ENCODE measurements at places on chromosomes 12 and 14.

DNA sequence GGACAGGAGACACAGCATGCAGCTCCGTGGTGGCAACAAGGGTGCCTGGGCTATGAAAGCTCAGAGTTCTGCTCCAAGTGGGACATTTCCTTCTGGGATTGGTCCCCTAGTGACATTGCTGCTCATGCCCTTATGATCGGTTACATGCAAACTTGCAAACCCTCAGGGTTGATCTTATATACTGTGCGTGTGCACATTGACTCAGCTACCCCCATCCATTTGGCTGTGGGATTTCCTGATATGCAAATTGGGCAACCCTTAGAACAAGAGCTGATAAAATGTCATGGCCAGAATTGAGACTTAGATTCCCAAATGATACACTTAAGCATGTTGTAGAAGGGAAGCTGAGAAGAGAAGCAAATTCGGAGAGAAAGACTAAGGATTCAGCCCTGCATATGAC, 72.8 kb upstream of the BDKRB2 start:
- DNase-seq: no peak

- no peak for DNase-seq
These were observed 2.4 kb downstream of the DHRS2 start for GRCh38 chr14:23638414-23639047.

DNA sequence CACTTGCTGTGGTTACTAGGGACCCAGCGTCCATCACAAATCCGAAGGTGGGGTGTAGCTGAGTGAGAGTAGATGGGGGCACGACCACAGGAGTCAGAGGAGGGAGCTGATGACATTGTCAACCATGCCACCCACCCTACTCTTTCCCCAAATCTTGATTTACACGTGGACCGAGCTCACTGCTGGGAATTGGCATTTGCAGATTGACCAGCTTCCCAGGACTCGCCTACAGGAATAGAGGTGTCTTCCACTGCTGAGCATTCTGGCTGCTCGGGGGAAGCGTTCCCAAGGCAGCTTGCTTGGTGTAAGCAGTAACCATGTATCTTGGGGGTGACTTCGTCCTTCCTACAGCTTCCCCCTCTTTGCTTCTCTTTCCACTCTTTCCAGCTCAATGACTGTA, 353 bp upstream of the PTPRR start:
- no peak for DNase-seq

- no peak for DNase-seq
These were observed 104.1 kb downstream of the LMNTD1 start for GRCh38 chr12:25449007-25449406.

- DNase-seq: no peak
These were observed 148.3 kb downstream of the KCNA5 start for GRCh38 chr12:5191803-5192538.

- DNase-seq: no peak
These were observed 33.2 kb upstream of the PRKAB1 start for GRCh38 chr12:119634743-119635142.

GRCh38 chr12:82841487-82841904, 154.8 kb downstream of the TMTC2 start:
- no peak for DNase-seq

DNA sequence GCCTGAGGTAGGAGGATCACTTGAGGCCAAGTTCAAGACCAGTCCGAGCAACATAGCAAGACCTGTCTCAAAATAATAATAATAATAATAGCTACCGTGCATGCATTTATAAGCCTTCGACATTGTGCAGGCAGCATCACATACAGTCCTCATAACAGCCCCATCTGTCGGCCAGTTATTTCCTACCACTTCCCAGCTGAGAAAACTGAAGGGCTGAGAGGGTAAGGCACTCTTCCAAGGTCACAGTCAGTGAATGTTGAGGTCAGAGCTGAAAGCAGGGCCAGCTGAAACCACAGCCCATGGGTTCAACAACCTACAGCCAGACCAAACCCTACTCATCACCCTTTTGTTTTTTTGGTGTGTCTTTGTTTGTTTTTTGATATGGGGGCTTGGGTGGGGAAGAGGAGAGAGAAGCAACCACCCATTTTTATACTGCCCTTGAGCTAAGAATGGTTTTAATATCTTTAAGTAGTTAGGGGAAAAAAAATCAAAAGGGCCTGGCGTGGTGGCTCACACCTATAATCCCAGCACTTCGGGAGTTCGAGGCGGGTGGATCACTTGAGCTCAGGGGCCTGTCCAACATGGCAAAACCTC, 16.8 kb upstream of the ITPK1 start:
- no peak for DNase-seq

GRCh38 chr12:108270035-108270848, 68.9 kb downstream of the CMKLR1 start:
- DNase-seq: no peak

DNA sequence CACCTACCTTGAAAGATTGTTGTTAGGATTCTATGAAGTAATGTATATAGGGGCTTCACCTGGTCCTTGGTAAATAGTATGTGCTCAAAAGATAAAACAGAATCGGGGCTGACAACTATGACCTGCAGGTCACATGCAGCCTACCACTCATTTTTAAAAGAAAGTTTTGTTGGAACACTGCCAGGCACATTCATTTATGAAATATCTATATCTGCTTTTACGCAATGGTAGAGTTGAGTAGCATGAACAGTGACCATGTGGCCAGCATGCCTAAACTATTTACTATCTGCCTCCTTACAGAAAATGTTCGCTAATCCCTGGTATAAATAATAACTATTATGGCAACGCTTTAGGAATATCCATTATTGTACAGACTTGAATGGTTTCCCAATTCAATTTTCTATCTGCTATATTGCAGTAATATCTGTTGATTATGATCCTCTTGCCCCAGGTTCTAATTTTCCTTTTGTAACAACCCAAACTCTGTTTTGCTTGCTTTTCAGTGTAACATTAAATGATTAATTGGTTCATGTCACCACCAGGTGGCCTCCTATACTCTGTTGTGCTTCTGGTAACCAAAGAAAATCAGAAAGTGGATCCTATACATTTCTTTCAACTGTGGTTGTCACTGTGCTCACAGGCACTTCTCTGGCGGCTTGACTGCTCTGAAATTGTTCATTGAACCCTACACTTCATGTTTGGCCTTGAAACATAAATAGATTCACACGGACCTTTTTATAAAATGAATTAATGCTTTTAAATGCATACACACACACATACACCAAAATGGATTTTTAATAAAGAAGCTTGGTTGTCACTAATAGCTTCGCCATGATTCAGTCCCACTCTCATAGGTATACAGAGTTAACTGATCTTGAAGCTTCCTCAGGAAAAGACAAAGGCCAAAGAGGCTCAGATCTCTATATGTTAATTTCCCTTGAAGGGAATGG, 227.7 kb upstream of the NPAS3 start:
- peak; percentile 6 for DNase-seq

GRCh38 chr14:23537351-23538049, 14.1 kb downstream of the ZFHX2 start:
- no peak for DNase-seq

DNA sequence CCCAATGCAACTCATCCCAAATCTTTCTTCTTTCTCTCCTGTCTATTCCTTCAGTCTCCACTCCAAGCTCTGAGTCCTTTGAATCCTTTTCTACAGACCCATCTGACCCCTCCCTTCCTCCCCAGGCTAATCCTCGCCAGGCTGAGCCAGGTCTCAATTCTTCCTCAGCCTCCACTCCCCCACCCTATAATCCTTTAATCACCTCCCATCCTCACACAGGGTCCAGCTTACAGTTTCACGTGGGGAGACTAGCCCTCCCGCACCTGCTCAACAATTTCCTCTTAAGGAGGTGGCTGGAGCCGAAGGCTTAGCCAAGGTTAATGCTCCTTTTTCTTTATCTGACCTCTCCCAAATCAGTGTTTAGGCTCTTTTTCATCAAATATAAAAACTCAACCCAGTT, 63.8 kb downstream of the MOK start:
- DNase-seq: no peak

GRCh38 chr14:92619671-92620456, 106.3 kb downstream of the RIN3 start:
- no peak for DNase-seq

GRCh38 chr14:87349921-87350320, 643.1 kb downstream of the GALC start:
- no peak for DNase-seq

GRCh38 chr14:54338696-54339317, 58.0 kb upstream of the CDKN3 start:
- DNase-seq: peak; percentile 55

GRCh38 chr12:75842090-75842489, 189.5 kb downstream of the PHLDA1 start:
- DNase-seq: no peak

- DNase-seq: no peak
These were observed 1.9 kb downstream of the IFNG-AS1 start for GRCh38 chr12:67991158-67991557.

DNA sequence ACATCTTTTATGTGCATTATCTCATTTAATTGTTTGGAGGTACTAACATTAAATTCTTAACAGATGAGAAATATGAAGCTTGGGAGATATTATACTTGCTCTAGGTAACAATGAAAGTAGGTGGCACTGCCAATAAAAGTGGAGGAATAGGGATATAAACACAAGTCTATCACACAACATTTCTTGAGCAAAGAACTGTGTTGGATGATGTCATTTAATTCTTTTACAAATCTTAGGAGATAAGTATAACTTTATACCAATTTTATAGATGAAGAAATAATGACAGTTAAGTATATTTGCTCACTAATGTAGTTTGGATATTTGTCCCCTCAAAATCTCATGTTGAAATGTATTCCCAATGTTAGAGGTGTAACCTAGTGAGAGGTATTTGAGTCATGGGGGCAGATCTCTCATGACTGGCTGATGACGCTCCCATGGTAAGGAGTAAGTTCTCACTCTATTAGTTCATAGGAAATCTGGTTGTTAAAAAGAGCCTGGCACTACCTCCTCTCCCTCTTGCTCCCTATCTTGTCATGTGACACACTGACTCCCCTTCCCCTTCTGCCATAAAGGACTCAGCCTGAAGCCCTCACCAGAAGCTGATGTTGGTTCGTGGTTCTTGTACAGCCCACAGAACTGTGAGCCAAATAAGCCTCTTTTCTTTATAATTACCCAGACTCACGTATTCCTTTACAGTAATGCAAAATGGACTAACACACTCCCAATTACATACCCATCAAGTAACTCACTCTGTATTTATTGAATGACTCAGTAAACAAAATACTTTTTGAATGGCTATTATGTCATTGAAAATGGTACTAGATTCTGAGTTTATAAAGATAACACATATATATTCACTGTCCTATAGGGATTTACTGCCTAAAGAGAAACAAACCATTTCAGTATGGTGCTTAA, 146.8 kb upstream of the KITLG start:
- DNase-seq: no peak

- no peak for DNase-seq
These were observed 11.7 kb upstream of the CCDC177 start for GRCh38 chr14:69586404-69586803.

DNA sequence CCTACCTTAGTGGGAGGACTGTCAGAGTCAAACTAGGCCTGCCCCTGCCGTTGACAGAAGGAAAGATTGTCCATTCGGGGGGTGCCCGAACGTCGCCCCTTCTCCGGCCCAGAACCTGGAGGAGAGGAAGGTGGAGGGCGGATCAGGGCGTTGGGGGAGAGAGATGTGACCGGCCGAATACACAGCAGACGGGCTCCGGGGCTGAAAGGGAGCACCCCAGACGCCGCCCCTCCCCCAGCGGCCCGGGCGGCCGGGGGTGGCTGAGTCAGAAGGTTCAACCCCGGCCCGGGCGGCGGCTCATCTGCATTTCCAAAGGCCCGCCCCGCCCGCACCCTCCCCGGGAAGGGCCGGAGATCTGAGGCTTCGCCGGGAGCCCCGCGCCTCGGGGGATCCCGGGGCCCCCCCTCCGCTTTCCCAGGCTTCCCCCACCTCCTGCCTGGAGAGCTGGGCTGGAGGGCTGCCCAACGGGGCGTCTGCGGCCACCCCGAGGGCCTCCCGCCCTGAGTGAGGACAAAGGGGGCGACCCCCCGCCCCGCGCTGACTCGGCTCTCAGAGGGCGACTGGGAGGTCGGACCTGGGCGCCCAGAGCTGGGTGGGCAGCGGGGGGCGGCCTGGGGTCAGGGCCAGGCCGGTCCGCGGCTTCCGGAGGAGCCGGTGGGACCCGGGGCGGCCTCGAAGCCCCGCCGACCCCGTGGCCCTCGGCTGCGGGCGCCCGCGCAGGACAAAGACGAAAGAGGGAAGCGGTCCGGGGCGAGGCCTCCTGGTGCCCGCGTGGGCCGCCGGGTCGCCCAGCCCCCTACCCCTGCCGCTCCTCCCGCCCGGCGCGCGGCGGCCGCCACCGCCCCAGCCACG, 3.7 kb upstream of the SETD1B start:
- DNase-seq: peak; percentile 70

- no peak for DNase-seq
These were observed 397.7 kb downstream of the PDZRN4 start for GRCh38 chr12:41585784-41586183.

GRCh38 chr14:73715707-73716106, 1.5 kb upstream of the PNMA1 start:
- DNase-seq: no peak

DNA sequence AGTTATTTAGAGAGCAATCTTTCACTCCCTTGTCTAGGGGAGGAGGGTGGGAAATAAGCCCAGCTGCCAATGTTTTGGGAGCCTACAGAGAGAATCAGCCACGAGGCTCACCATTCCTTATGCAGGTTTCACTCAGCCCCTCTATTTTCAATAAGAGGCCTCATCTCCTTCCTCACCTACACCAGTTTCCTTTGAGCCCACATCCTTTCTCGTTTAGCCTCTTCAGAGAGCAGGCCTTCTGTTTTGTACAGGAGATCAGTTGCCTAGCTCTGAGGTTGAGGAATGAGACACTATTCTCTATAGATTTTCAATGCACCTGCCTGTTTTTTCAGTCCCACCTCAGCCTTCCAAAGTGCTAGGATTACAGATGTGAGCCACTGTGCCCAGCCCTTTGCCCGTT, 17.9 kb downstream of the SNAPC1 start:
- no peak for DNase-seq

- DNase-seq: no peak
These were observed 22.0 kb downstream of the MLXIP start for GRCh38 chr12:122100568-122100967.

DNA sequence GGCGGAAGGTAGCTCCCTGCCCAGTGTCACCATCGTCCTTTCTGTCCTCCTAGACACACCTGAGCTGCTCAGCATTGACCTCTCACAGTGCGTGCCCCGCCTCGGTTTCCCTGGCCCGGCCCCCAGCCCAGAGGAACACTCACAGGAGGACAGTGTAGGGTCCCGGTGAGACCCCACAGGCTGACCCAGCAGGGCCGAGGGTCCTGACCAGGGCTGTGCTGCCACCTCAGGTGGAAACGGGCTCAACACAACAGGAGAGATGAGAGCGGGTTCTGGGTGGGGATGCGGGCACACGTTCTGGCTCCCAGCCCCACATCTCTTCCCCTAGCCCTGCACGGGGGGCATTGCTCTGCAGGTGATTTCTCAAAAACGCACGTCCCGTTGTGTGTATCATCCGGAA, 98.1 kb downstream of the PIWIL1 start:
- DNase-seq: no peak

DNA sequence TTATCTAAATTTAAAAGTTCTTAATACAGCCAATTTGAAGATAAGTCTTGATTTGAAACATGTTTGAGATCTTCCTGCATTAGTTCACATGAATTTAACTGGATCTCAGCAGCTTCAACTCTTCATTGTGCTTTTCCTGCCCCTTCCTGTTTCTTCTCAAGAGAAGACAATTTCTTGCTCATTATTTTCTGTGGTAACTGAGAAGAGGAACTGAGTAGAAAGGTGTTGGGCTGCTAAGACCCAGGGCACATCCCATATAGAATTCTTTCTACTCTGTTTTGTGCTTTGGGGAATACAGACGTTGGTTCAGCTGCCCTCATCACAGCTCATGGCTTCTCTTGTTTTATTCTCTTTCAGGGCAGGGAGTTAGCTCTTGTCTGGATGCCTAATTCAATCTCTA, 110.2 kb downstream of the SNAPC1 start:
- no peak for DNase-seq

Measured in HCT116 (cell line).